ENCODE measurements at places on chromosomes 5 and 9.

DNA sequence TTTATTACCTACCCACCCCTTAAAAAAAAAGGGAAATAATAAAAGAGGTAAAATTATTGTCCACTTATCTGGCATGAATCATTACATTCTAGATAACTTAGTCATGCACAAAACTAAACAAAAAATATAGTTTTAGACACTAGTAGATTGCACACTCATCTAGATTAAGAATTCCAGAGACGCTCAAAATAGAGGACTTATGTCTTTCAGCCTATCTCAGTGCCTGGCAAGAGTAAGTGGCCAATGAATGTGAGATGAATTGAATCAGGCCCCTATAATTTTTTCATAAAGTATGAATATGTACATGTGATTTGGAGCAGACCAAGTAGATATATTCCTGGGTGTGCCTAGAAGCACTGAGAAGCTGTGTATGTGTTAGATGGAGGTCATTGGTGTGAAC is 2.0 kb upstream of the RXFP3 start:
- DNase-seq: no peak

- peak; percentile 47 for DNase-seq
Observed at GRCh38 chr9:77495834-77496671, 152.1 kb downstream of the GNA14 start.

GRCh38 chr5:72835633-72836032 is 19.2 kb downstream of the TNPO1 start:
- no peak for DNase-seq

GRCh38 chr9:123832858-123833650 is 96.9 kb downstream of the DENND1A start:
- DNase-seq: no peak

DNA sequence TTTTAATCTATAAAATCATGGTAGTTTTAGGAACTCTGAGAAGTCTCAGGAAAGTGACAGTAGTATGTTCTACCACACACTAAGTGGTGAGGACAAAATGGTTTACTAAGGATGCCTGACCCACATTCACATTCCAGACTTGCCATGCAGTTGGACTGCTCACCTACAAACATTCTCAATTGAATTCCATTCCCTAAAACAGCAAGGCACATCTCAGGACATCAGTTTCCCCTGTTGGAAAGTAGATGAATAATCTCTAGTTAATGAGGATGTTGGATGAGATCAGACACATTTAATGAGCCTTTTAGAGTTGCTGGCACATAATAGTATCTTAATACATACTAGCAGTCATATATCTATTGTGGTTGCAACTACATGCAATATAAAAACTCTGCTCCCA is 76.6 kb downstream of the ZNF618 start:
- no peak for DNase-seq

GRCh38 chr9:87803623-87804345 is 77.9 kb downstream of the CTSL start:
- no peak for DNase-seq

DNA sequence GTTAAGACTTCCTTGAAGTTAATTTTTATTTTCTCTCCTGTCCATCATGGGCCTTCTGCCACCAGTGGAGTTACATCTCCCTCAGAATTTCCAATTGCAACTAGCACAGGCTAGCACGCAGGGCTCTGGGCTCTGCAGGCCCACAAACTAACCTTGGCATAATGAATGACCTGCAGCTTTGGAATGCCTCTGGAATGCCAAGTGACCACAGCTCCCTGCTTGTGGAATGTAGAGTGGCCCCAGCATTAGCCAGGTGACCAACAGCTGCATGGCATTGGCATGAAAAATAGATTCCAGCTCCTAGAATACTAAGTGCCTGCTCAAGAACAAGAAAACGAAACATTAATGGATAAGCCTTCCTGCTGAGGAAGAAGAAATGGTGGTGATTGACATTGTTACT is 726.1 kb downstream of the BRINP1 start:
- DNase-seq: no peak

GRCh38 chr5:75138689-75139088 is 86.3 kb upstream of the GCNT4 start:
- no peak for DNase-seq

DNA sequence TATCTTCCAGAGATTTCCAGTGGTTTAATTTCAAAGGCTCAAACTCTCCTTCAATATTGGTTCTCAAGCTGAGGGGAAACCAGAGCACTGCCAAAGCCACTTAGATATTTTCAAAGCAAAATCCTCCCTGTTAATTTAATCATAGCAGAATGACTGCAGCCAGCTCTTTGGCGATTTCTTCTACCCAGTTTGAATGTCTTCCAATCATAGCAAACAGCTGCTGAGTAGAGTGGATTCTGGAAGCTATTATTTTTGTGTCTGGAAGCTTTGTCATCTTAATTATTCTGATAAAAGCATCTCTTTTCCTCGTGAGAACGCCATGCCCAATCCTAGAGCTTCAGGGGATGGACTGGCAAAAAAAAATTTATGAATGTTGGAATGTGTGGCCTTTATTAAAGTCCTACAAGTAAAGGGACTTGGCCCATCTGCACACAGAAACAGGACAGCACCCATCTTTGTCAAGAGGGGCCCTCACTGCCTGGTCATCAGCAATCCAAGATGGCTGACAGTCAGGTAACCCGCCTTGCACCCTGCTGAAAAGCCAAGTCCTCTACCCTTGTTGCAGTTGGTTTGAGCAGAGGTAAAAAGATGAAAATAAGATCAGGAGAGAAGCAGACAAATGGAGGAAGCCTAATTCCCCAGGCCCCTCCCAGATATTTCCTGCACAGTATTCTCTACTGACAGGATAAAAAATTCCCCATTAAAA is 125.1 kb downstream of the SUSD1 start:
- DNase-seq: no peak

DNA sequence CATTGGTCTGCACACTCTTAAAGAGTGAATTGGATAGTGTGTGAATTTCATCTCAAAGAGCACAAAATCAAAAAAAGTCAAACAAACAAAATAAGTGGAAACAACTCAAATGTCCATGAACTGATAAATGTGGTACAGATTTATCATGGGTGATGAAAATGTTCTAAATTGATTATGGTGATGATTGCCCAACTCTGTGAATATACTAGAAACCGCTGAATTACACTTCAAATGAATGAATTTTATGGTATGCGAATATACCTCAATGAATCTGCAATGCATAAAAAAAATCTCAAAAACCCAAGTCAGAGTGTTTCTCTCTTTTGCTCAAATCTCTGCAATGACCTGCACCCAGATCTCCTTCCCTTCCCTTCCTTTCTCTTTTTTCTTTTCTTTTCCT is 64.0 kb downstream of the PRRC1 start:
- no peak for DNase-seq

- DNase-seq: no peak
Observed at GRCh38 chr5:127002390-127002789, 28.0 kb downstream of the MARCHF3 start.

- DNase-seq: no peak
Observed at GRCh38 chr9:131677444-131678180, 62.3 kb downstream of the RAPGEF1 start.

GRCh38 chr9:32811246-32811645 is 27.9 kb downstream of the TMEM215 start:
- no peak for DNase-seq

DNA sequence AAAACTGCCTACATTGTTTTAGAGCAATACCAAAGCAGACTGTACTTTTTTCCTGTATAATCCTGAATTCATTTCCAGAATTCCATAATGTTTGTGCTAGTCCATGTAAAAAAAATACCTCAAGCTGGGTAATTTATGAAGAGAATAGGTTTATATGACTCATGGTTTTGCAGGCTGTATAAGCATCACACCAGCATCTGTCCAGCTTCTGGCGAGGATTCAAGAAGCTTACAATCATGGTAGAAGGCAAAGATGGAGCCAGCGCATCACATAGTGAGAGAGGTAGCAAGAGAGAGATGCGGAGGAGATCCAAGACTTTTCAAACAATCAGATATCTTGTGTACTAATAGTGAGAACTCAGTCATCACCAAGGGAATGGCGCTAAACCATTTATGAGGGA is 280.3 kb upstream of the CDH9 start:
- DNase-seq: no peak

DNA sequence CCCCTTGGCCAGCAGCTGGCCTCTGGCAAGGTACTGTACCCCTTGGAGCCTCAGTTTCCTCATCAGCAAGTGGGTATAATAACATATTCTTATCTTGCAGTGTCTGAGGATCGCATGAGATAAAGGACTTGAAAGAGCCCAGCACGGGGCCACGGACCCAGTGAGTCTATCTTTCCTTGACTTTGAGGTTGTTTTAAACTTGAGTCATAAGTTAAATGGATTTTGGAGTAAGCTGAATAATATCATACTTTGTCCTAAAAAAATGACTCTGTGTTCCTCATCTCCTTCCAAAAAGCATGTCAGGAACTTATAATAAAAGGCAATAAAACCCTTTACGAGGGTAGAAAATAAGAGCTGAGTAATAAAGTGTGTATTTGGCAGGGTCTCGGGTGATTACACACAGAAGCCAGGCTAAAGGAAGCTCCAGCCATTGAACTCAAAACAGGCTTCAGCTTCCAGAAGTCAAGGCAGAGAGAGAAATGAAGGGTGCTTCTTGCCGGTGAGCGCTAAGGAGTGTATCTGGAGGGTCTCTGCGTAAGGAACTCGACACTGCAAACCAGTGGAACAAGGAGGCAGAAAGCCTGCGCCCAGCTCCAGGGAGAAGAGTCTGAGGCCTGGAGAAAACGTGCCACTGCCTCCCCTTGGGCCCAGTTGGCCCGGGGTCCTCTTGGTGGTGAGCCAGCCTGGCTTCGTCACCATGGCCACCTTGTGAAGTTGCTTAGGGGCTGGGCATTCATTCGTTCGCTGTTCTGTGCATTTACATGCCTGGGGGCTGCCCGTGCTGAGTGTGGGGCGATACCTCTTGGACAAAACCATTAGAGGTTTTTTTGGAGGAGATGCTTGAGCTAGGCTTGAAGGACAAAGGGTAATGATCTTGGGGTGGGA is 72.4 kb upstream of the PHYKPL start:
- no peak for DNase-seq

GRCh38 chr5:22998362-22998761 is 145.2 kb upstream of the CDH12 start:
- no peak for DNase-seq

DNA sequence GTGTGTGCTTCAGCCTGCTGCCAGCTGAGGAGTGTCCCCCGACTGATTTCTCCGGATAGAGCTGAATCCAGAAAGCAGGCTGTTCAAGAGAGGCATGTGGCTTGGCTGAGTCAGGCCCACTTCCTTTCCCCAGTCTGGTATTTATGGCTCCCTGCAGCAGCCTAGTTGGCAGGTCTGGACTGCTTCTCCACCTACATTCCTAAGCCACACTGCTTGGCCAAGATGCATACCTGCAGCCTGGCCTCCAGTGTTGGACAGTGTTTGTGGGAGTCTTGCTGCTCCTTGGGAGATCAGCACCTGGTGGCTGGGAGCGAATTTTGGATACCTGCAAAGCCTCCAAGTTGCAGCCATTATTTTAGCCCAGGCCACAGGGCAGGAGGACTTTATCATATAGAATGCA is 670.8 kb downstream of the ACTL7B start:
- no peak for DNase-seq

Measured in hippocampal formation (tissue), 2 donors.